ENCODE measurements at places on chromosomes 12 and 14.

DNA sequence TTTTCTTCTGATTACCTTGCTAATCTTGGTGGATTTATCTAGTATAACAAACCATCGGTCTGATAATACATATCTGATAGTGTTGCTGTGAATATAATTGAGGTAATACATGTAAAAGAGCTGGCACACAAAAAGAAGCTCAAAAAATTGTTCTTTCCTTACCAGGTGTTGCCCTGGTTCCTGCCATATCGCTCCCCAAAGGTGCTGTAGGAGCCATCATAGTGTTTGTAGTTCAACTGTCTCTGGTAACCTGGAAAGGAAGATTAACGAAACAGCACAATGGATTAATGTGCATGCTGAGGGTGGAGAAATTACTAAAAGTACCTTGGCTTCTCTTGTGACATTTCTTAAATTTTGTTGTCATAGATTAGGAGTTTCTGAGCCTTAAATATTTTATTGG lies 36.6 kb downstream of the A2M start:
- DNase-seq = no peak

GRCh38 chr14:27211741-27212140 lies 613.9 kb upstream of the NOVA1 start:
- DNase-seq = no peak

DNA sequence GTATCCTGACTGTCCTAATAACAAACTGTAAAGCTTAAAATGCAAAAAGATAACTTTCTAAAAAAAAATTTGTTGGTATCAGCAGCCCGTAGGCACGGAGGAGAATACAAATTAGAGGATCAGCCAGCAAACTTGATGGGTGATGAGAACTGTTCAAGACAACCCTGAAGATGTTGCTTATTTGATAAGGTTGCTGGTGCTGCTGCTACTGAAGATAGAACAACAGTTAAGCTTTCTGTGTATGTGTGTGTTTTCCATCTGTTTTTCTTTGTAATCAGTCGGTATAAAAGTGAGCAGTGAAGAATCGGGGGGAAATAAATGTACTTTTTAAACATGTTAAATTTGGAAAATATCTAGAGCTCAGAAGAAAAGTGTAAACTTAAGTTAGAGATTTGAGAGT lies 67.4 kb upstream of the POC1B start:
- no peak for DNase-seq

DNA sequence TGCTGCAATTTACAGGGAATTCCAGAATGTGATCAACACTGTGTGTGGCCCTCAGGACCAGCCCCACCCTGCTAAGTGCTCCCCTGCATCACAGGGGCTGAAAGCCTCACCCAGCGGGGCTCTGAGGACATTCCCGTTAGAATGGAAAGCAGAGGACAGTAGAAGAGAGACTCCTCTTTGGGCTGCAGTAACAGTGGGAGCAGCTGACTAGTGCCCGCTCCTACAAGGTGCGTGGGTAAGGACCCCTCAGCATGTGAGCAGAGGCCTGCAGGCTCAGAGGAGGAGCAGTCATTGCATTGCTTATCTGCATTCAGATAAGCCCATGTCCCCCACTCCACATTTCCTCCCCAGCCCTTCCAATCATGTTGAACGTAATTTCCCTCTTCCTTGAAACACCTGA lies 120.1 kb downstream of the ITPR2 start:
- no peak for DNase-seq

- no peak for DNase-seq
Observed at GRCh38 chr14:69937367-69938081, 58.3 kb downstream of the SMOC1 start.

DNA sequence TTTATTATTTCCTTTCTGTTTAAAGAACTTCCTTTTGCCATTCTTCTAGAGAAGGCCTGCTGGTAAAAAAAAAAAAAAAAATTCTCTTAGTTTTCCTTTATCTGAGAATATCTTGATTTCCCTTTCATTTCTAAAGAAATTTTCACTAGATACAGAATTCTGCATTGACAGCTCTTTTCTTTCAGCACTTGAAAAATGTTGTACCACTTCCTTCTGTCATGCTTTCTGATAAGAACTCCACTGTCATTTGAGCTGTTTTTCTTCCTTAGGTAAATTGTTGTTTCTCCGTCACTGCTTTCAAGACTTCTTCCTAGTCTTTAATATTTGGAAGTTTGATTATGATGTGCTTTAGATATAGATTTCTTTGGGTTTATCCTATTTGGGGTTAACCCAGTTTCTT lies 113.6 kb upstream of the BTG1 start:
- no peak for DNase-seq

DNA sequence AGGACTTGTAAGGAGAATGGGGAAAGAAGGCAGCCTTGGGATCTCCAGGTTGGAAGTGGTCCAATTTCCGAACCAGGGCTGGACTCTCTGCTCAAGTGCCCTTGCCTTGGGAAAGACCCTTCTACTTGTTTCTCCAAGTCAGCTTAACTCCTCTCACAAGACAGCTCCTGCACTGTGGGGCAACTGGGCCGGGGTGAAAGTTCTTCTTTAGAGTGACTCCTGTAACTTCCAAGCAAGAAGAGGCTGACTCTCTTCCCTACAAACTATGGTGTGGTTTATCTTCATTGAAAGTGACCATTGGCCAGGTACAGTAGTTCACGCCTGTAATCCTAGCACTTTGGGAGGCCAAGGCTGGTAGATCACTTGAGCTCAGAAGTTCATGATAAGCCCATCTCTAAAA lies 13.7 kb downstream of the KRT1 start:
- no peak for DNase-seq

DNA sequence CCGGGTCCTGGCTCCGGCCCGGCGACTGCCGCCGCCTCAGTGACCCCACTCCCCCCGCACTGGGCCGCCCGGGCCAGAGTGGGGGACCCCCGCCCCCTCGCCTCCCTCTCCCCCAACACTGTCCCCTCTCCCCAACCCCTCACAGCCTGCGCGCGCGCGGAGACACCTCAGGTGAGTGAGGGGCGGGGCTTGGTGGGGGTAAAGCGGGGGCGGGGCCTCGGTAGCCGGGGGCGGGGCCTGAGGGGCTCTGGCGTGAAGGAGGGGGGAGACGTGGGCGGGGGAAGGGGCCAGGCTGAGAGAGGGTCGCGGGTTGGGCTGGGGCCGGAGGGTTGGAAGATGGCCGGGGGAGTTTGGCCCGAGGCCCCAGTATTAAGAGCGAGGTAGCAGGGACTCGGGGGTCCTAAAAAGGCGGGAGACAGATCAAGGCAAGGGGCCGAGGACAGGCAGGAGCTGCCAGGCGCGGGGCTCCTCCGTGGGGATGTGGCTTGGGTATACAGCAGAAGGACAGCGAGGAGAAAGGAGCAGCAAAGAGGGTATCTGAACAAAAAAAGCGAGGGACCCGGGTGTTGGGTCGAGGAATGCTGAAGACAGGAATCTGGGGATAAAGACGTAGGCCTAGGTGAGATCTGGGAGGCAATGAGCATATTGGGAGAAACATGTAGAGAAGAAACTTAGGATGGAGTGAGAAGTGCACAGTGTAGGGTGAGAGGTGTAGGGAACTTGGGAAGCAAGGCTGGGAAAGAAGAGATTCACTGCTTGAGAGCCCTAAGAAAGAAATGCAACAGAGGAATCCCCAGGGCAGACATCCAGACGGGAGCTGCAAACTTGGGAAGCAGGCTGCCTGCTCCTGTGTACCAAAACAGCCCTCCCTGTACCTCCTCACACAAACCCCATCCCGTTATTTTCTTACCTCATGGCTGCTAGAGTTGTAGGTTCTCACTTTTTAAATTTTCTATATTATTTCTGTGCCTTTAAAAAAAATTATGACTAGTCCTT lies 10.8 kb downstream of the SUOX start:
- DNase-seq = peak; percentile 51

DNA sequence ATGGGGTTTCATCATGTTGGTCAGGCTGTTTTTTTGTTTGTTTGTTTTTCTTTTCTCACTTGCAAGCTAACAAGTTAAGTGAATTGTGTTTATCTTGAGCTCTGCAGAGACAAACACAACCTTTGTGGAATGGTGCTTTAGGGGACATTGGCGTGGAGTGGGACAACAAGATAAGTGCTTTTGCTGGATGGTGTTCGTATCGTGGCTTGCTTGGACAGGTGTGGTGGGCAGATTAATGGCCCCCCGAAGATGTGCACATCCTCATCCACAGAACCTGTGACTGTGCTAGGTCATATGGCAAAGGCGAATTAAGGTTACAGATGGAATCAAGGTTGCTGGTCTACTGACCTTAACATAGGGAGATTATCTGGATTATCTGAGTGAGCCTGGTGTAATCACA lies 7.0 kb downstream of the MLXIP start:
- no peak for DNase-seq

DNA sequence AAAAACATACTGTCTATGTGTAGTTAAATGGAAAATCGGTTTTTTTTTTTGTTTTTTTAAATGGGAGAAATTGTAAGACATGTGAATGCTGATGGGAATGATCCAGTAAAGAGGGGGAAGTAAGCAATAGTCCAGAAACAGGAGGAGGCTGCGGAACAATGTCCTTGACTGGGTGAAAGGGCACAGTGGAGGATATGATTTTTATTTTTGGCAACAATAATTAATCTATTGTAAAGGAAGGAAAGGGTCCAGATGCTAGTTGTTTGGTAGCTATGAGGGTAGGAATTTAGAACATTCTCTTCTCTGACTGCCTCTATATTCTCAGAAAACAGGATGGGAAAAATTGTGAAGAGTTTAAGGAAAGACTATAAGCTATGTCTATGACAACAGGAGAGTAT lies 76.6 kb downstream of the RPL10L start:
- no peak for DNase-seq

- no peak for DNase-seq
Observed at GRCh38 chr12:80059875-80060274, 39.5 kb upstream of the OTOGL start.

- DNase-seq = no peak
Observed at GRCh38 chr14:54768501-54769129, 134.0 kb downstream of the GCH1 start.

DNA sequence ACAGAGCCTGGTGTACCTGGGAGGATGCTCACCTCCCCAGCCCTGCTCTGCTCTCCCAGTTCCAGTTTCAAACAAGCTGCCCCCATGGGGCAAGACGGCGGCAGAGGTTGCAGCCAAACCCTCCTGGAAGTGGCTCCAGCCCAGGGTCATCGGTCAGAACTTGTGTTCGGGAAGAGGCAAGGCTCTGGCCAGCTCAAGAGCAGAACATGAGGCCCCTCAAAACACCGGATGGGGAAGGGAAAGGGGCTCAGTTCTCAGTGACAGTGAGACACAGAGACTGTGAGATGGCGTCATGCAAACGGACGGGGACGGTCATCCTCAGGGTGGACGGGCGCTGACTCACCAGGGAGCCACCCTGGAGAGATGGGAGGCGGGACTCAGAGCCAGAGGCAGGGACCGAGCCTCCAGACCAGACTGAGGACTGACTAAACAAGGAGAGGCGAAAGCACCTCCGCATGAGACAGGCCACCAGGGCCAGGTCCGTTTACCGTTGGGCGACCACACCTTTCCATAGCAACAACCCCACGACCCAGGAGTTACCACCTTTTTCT lies 63.9 kb upstream of the GALNT9 start:
- no peak for DNase-seq

- DNase-seq = no peak
Observed at GRCh38 chr12:92585115-92585727, 117.6 kb upstream of the PLEKHG7 start.

GRCh38 chr14:80446356-80446755 lies 235.1 kb upstream of the DIO2 start:
- no peak for DNase-seq

Data from stimulated activated CD8-positive, alpha-beta memory T cell treated with anti-CD3 and anti-CD28 coated beads, Interleukin-4, amount 100 ng/mL, for 1 hour (primary cell).